ENCODE measurements at places on chromosomes 2 and 18.

DNA sequence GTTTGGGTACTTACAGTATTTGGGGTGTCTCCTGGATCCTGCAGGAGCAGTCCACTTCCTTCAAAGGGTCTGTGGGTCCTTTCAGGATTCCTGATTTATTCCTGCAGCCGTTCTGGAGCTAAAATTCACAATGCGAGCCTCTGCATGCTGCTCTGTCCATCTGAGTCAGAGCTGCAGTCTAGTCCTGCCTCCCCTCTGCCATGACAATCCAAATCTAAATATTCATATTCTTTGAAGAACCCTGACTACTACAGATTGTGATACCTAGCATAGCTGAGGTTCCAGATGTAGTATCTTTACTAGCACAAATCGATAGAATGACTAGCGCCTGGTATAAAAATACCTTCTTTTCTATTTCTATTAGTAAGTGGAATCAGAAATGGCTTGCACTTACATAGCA lies 31.3 kb upstream of the GAREM1 start:
- no peak for DNase-seq

DNA sequence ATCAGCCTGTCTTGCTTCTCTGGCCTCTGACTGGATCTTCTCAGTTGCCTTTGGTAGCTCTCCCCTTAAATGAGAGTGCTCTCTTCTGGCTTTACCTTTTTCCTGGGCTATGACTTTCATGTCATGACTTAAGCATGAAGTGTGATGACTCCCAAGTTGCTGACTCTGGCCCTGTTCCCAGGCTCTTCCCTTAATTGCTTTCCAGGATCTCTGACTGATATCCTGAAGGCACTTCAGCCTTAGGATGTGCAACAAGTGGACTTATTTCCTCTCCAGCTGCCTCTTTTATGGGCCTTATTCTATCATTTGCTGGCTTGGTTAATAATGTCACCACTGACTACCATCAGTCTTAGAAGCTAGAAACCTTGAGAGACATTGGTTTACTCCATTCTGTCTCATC lies 17.4 kb downstream of the SEMA4F start:
- no peak for DNase-seq

DNA sequence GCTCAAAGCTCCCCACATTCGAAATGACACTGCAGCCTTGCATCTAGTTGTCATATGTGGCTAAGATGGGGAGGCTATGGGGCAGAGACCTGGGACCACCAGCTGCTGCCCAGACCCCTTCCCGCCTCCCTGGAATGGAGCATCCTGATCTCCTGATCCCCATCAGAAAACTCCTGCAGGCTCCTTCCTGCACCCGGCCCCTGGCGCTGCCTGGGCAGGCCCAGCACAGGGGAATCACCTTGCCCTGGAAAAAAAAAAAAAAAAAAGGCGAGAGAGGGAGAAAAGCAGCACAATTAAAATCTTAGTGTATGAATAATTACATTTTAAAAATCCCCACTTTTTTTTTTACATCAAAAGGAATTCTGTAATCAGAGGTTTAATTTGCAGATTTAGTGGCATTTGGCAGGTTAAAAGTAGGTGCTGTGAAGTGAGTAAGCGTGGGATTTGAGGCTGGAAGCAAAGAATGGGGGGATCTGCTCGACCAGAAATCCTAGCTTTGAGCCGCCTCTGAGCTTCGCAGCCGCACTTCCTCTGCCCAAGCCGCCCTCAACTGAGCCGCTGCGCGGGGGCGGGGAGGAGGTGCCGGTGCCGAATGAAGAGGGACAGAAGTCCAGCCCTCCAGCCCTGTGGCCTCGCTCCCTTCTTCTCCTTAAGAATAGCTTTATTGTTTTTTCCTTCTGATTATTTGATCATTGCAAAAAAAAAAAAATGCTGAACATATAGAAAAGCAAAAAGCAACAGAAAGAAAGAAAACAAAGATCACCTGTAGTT lies 30.0 kb downstream of the THNSL2 start:
- DNase-seq: peak; percentile 14

GRCh38 chr2:28380219-28380618 lies 12.4 kb upstream of the FOSL2 start:
- DNase-seq: no peak

- DNase-seq: no peak
Observed at GRCh38 chr18:11565716-11566115, 43.7 kb upstream of the SLC35G4 start.

- no peak for DNase-seq
Observed at GRCh38 chr18:32688821-32689220, 84.0 kb downstream of the KLHL14 start.

DNA sequence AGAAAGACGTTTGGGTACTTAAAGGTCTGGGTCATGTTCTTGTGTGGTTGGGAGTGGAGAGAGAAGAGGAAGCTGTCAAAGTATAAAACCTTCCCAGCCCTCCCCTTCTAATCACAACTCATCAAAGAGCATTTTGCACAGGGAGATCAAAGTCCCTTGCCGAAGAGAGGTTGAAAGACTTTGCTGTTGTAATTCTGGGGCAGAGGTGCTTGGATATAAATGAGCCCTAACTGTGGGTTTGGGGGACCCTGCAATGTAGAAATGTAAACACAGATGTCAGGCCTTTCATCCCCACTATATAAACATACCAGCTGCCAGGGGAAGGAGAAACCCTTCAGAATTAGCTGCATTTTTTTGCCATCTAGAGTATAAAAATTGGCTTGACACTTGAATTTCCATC lies 182.1 kb downstream of the ETAA1 start:
- no peak for DNase-seq

GRCh38 chr2:104537116-104537515 lies 316.8 kb upstream of the POU3F3 start:
- DNase-seq: no peak

DNA sequence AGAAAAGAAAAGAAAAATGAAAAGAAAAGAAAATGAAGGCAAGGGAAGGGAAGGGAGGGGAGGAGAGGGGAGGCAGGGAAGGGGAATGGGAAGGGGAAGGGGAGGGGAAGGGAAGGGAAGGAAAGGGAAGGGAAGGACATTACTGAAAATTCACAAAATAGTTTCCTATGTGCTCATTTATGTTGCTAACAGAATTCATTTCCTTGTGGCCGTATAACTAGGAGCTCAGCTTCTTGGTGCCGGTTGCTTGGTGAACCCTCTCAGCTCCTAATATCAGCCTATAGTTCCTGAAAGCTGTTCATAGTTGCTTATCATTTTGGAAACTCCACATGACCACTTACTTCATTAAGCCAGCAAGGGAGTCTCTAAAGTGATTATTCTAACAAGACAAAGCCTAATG lies 379.8 kb upstream of the TMEFF2 start:
- no peak for DNase-seq

DNA sequence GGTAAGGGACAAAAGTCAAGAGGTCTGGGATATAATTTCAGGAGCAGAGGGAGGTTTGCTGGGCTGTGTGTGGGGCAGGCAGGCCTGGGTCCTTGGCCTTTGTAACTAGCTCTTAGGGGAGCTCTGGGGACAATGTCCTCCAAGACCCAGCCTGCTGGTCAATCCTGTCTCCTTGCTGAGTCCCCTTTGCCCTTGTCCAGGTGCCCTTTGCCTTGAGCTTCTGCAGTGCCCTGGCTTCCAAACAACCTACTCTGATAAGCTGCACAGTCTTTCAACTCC lies 30.0 kb upstream of the REEP1 start:
- DNase-seq: no peak

DNA sequence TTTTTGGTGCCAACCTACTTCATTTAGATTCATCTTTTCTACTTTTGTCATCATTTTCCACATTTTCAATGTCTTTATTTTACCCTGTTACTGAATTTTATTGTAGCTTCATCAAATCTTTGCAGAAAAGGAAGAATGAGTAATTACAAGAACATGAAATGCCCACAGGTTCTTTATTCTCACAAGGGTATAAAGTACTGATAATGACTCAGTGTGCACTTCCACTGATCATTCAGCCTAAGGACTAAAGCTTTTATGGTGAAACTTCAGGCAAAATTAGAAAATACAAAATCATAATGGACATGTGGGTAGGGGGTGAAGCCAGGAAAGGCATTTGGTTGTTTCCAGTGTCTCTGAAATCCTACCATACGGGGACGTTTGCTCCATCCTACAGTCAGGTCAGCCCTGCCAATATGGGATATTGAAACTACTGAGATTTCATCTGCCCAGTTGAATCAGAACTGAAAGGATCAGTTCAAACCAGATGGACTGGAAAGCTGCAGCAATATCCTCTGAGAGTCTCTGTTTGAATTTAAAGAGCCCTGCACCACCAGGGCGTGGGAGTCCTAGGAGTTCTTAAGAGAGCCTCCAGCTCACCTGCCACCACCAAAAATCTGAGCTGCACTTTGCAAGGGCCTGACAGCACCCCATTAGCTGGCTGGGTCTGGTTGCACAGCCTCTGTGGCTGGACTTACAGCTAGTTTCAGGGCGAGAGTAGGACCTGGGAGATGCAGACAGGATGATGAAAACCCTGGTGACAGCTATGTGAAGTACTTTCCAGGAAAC lies 390.4 kb downstream of the CMPK2 start:
- no peak for DNase-seq

DNA sequence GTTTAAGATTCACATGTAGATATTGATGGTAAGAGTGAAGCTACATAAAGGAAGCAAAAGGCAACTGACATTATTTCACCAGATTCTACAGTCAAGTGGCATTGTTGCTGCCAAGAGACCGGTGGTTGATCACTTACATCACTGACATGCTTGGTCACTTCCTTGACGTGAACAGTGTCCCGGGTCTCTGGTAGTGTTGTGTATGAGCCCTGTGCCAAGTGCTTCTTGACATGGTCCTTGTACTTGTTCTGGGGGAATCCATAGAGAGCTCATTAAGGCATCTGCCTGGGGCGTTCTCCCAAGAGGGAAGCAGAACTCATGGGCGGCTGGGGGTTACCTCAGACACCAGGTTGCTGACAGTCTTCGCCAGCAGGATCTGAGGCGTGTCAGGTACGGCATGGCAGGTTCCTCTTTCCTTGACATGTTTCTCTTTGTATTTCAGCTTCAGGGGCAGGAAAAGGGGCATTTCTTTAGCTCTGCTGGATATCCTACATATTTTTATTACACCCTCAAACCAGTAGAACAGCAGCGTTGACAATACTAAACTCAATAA lies 116.2 kb downstream of the RIF1 start:
- no peak for DNase-seq

GRCh38 chr2:13550285-13551231 lies 833.8 kb downstream of the TRIB2 start:
- no peak for DNase-seq

DNA sequence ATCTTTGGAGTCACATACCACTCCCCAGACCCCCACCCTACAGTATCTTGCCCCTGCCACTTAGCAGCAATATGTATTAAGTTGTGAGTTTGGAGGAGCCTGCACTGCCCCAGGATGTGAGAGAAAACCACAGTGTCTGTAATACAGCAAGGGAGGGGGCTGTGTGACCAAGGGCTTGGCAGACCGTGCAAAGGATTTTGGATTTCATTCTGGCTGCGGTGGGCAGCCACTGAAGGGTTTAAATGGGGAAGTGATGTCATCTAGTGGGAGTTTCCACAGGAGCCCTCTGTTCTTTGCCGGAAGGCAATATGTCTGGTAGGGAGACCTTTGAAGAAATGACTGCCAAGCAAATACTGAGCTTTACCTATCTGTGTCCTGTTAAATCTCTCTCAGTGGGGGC lies 202.4 kb downstream of the FHOD3 start:
- DNase-seq: no peak

DNA sequence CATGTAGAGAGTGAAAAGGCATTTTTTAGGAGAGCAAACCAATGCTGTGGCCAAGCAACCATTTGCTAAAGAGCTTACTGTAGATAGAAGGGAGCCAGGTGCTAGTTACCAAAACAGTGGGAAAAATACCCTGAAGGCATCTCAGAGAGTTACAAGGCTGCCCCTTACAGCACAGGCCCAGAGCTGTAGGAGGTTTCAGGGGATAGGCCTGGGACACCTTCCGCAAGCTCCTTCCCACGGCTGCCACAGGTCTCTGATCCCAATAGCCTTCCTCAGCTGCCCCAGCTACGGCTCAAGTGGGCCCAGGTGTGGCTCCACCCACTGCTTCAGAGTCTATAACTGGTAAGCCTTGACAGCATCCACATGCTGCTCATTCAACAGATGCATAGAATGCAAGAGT lies 18.2 kb upstream of the PPM1B start:
- no peak for DNase-seq

GRCh38 chr2:238098901-238099713 lies 1.0 kb upstream of the ESPNL start:
- DNase-seq: no peak

- DNase-seq: no peak
Observed at GRCh38 chr18:811892-812375, at the start of gene YES1. YES1 (minus strand) TSS chr18:812242; CDS start chr18:756827, 55,415 bp downstream.

GRCh38 chr2:237134321-237135230 lies 48.9 kb downstream of the COPS8 start:
- DNase-seq: no peak

DNA sequence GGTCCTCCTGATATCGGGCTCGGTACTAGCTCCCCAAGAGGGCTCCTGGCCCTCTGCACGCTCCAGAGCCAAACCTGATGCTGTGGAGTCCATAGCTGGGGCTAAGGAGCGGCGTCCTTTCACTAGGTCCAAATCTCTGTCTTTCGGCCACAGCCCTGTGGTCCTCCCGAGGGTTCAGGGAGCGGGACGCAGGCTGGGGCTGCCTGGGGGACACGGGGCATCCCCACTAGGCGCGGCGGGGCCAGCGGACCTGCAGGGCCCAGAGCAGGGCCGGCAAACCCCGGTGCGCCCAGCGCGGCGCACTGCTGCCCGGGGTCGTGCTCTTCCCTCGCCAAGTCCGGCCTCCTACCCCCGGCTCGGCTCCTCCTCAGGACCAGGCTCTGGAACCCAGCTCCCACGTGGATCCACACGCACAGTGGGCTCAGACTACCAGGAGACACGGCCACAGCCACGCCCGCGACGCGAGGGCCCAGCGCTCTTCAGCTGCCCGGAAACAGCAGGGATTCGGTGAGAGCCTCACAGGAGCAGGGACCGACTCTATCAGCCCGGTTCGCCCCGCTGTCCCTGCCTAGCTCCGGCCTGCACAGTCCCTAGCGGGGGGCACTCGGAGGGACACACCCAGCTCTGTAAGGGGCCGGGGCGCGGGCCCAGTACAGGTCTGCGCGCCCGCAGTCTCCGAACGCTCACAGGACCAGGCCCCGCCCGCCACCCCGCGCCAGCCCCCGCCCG lies 593 bp downstream of the ZNF514 start:
- no peak for DNase-seq

GRCh38 chr2:161578998-161579397 lies 45.2 kb upstream of the SLC4A10 start:
- no peak for DNase-seq

- DNase-seq: no peak
Observed at GRCh38 chr2:44369392-44369791, 7.6 kb downstream of the CAMKMT start.

DNA sequence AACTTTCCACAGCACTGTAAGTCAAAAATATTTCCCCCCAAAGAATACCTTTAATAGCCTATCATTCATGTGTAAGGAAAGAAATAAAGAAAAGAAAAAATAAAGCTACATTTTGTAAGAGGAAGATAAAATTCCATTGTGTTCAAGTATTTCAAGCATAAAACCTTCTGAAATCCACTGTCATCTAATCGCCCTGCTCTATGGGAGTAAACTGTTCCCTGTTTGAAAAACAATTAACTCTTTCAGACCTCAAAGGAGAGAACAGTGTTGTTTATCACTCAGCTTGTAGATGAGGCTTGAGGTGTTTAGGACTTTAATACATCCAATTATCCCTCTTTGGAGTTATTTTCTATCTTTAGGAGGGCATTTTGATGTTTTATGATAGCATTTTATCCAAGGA lies 112.2 kb upstream of the REG3G start:
- DNase-seq: no peak

Measured in stimulated activated CD8-positive, alpha-beta memory T cell treated with anti-CD3 and anti-CD28 coated beads, Interleukin-7, amount 100 ng/mL, for 1 hour (primary cell).